Gastroesophageal sphincter (tissue), 4 donors: ENCODE measurements at places on chromosomes 4 and X. TPM values are rescaled to one million over a fixed set of nuclear protein-coding genes. Genes with fewer than 3 reads are reported as not detected.
A peak's percentile ranks its signal among the peaks of the same experiment; 100 is the strongest.

Gene GABRQ
- total RNA-seq, result not detected

Gene HSFX3
- total RNA-seq, result not detected

Gene RAB41
- not detected for total RNA-seq

Gene SULT1B1
- 0.27 TPM for total RNA-seq

Gene SORBS2
- total RNA-seq, result 1,569 TPM

Gene ARHGAP36
- total RNA-seq, result not detected

- H3K4me3 ChIP-seq, result no peak overlapping the region
- no peak overlapping the region for H3K27ac ChIP-seq
- no peak for ATAC-seq
- peaks cover 39% of the 10 kb centered on the region for H3K36me3 ChIP-seq
- H3K4me1 ChIP-seq, result no peaks in the 10 kb centered on the region
- H3K27me3 ChIP-seq, result no peaks in the 10 kb centered on the region
Measured at GRCh38 chrX:119537487-119537886, 27.7 kb downstream of the STEEP1 start.

- H3K4me1 ChIP-seq, result peaks cover 6% of the 10 kb centered on the region
- no peak overlapping the region for H3K27ac ChIP-seq
- no peaks in the 10 kb centered on the region for H3K36me3 ChIP-seq
- no peaks in the 10 kb centered on the region for H3K27me3 ChIP-seq
- no peak for ATAC-seq
Measured at GRCh38 chr4:3310301-3311094, 17.7 kb downstream of the RGS12 start.

- H3K27ac ChIP-seq, result no peak overlapping the region
- no peaks in the 10 kb centered on the region for H3K4me1 ChIP-seq
- peaks cover 49% of the 10 kb centered on the region for H3K27me3 ChIP-seq
- H3K4me3 ChIP-seq, result no peak overlapping the region
- peak; percentile 41 for ATAC-seq
Measured at GRCh38 chrX:981791-982626, 230.4 kb downstream of the CRLF2 start.

- H3K36me3 ChIP-seq, result no peaks in the 10 kb centered on the region
- H3K4me1 ChIP-seq, result no peaks in the 10 kb centered on the region
- no peak for ATAC-seq
- no peak overlapping the region for H3K4me3 ChIP-seq
- no peak overlapping the region for H3K27ac ChIP-seq
Measured at GRCh38 chr4:107449611-107450369, 270.2 kb downstream of the PAPSS1 start.

GRCh38 chrX:101383679-101384205 is 2.2 kb downstream of the BTK start:
- H3K4me1 ChIP-seq, result no peaks in the 10 kb centered on the region
- no peak overlapping the region for H3K27ac ChIP-seq
- H3K27me3 ChIP-seq, result no peaks in the 10 kb centered on the region
- no peaks in the 10 kb centered on the region for H3K36me3 ChIP-seq
- H3K4me3 ChIP-seq, result no peak overlapping the region

DNA sequence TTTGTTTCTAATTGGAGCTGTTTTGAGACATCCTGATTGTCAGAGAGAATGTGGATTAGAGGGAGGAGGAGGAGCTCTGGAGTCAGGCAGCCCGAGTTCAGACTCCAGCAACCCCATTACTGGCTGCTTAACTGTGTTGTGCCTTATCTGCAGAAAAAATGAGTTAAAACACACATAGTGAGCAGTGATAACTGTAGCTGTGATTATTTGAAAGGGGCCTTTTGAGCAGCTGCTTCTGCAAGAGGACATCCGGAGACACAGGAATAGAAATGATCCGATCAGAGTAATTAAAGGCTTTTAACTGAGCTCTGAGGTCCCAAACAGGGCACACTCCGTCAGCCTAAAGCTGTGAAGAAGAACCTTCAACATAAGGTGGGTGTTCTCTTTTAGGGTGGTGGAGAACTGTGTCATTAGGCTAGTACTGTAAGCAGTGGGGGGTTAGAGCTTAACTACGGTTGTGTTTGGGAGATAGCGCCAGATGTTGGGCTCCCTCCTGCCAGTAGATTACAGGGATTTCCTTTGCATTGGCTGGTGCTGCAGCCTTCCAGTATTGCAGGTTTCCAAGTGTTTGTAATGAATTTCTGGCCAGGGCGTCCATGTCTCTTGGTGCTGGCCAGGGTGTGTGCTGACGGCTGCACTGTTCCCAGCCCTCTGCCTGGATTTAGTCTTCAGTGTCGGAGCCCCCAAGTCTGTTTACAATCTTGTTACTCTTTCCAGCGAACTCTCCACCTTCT is 24.3 kb downstream of the ADD1 start:
- ATAC-seq, result peak; percentile 85
- peak overlapping the region; percentile 74 for H3K27ac ChIP-seq
- no peaks in the 10 kb centered on the region for H3K36me3 ChIP-seq
- no peaks in the 10 kb centered on the region for H3K27me3 ChIP-seq
- H3K4me3 ChIP-seq, result peak overlapping the region; percentile 40

DNA sequence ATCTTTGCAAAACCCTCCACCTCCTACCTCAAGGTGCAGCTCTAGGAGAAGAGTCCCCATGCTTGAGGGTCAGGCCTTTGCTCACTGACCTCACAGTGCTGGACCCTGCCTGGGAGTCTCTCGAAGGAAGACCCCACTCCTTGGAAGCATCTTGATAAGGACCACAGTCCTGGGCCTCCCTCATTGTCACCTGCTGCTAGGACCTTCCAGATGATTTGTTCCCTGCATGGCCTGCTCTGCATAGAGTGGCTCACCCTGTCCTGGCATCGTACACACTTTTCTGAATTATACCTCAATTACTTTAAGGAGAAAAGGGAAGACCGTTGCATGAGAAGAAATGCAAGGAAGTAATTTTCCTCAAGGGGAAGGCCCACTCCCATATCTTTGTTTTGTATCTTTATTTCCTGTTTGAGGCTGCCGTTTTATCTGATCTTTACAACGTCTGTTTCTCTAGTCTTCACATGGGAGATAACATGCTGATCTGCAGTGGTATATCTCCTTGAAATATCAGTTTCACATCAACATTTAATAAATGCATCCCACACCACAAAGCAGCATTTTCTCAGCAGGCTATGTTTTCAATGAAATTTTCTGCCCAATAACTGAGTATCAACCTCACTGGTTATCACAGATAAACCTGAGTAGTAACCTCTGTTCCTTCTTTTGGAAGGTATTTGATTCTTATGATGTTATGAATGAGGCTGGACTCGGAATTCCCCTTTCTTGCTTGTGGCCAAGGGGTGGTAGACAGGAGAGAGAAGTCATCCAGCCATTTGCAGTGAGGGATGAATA is 15.0 kb upstream of the AKAP17A start:
- H3K4me1 ChIP-seq, result no peaks in the 10 kb centered on the region
- H3K27ac ChIP-seq, result no peak overlapping the region
- H3K4me3 ChIP-seq, result no peak overlapping the region
- ATAC-seq, result no peak
- H3K36me3 ChIP-seq, result no peaks in the 10 kb centered on the region

DNA sequence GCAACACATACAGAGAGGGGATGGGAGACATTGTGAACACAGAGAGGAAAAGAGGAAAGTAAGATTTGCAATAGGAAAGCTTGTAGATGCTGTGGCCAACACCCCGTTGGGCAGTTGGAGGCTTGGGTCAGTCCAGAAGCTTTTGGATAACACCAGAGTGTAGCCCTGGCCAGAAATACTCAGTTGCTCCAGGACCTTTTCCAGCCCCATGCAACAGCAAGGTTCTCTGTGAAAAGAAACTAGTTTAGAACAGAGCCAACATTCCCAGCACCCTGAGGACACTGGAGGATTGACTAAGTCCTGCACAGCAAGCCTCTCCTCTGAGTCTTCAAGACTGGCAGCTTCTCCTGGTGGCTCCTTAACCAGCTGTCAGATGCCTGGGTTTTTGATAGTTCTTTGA is 27.9 kb upstream of the NAF1 start:
- H3K4me1 ChIP-seq, result no peaks in the 10 kb centered on the region
- H3K36me3 ChIP-seq, result no peaks in the 10 kb centered on the region
- H3K27me3 ChIP-seq, result peaks cover 18% of the 10 kb centered on the region
- H3K27ac ChIP-seq, result no peak overlapping the region
- no peak for ATAC-seq
